Activated CD4-positive, alpha-beta T cell treated with anti-CD3 and anti-CD28 coated beads, Interleukin-2, Interleukin-6, amounts not matched to agents 100 ng/mL and 50 ng/mL, durations not matched to agents 16 hours and 8 hours (primary cell): ENCODE measurements at places on chromosomes 11 and 22.
A peak's percentile ranks its signal among the peaks of the same experiment; 100 is the strongest.

DNA sequence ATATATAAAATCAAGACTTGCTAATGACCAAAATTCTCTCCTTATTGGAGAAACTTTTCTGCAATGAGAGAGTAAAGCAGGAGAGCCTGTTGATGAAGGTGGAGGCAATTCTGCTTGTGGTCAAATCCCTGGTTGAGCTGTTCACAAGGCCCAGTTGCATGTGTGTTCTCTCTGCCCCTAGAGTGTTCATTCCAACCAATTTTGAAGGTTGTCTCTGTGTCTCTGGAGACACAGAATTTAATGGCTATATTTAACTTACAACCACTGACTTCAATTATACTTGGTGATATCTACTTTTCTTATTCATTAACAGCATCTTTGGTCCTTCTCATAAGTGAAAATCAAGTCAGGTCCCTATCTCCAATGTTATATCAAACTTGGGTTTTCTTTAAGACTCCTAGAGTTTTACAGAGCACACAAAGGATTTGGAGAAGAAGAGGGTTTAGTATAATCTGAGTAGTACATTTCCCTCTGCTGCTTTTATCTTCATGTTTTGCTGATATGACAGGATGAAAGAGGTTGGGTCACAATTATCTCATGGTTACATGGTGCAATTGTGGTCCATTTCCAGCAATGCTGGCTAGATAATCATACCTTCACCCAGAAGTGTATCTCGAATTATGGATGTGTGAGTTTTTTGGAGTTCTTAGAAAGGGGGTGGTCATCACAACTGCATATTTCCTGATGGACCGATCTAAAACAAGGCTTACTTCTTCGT is 4.0 kb downstream of the OOSP4A start:
- DNase-seq = no peak

GRCh38 chr11:107017433-107018218 is 650 bp downstream of the GUCY1A2 start:
- peak; percentile 36 for DNase-seq

- DNase-seq = peak; percentile 70
Observed at GRCh38 chr11:63813563-63814382, 517 bp downstream of the SPINDOC start.

- DNase-seq = no peak
Observed at GRCh38 chr11:118672846-118673245, 6.6 kb downstream of the TREH start.

GRCh38 chr22:49833340-49834007 is 5.8 kb upstream of the BRD1 start:
- no peak for DNase-seq

GRCh38 chr11:18721561-18722292 is 4.3 kb downstream of the IGSF22 start:
- peak; percentile 64 for DNase-seq

DNA sequence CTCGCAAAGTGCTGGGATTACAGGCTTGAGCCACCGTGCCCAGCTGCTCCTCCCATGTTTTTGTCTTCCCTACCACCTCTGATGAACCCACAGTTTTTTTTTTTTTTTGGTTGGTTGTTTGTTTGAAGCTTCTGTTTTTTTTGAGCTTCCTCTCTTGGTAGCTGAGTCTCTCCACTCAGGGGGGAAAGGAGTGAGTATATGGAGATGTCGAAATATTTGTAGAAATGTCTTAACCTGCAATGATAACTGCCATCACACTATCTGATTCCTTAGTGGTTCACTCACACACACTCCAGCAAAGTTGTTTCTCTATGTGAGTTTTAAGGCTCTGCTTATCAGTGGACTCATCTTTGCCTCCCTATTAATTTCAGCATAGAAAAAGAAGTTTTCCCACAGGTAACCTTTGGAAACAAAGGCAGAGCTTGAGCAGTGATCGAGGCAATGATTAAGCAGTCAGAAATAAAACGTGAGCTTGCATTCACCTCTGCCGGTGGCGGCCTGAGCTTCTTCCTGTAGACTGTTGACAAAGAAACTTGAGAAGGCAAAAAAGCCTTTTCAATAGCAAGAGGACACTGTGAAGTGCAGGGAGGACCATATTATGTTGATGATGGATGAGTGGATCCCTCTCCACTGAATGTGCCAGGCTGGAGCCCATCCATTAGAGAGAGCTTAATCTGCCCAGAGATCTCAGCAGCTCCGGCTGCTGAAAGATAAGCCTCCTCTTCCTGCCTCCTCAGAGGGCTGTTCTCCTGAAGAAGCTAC is 29.0 kb upstream of the RASSF10 start:
- DNase-seq = no peak

DNA sequence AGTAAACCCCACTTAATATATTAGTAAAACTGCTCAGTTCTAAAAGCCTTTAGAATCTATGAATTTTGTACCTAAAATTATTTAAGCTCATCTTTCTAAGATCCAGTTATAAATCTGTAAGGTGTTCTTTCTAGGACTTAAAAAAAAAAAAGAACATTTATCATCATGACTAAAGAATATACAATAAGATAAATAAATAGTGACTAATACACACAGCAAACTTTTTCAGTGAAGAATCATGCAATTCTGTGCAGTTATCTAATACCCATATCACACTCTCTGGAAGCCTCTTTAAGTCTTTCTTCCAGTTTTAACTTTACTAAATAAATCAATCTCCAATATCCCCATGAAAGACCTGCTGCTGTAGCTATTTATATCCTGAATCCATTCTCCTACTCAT is 59.8 kb downstream of the CEP57 start:
- no peak for DNase-seq
